ENCODE measurements at places on chromosomes 5 and 9.

- DNase-seq, result peak; percentile 39
Observed at GRCh38 chr9:91354881-91355280, 6.8 kb downstream of the AUH start.

DNA sequence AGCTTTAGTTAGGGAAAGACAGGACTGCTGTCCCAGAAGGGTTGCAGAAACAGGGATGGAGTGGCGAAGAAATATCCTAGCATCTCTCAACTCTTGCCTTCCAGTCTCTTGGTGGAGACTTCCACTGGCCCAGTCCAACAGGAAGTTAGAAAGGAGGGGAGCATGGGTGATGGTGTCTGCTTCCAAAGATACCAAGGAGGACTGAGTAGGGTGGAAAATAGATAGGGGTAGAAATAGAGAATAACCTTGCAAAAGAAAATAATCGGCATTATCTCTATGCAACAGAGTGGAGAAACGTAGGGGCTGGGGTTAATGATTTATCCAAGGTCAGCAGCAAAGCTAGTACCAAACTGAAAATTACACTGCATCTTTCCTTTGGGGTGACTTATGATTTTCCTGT lies 242.3 kb downstream of the PSAT1 start:
- no peak for DNase-seq

DNA sequence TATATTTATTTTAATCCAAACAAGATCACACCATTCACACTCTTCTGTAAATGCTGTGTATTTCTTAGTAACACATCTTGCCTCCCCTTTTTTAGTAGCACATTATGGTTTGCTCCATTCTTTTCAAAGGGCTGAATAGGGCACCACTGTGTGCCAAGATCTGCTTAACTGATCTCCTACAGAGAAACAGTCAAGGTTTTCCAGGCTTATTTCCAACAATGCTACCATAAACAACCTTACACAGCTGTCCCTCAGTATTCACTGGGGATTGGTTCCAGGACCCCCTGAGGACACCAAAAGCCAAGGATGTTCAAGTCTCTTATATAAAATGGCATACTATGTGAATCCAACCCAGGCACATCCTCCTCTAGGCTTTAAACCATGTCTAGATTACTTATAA lies 16.5 kb downstream of the GOLM1 start:
- DNase-seq, result no peak

DNA sequence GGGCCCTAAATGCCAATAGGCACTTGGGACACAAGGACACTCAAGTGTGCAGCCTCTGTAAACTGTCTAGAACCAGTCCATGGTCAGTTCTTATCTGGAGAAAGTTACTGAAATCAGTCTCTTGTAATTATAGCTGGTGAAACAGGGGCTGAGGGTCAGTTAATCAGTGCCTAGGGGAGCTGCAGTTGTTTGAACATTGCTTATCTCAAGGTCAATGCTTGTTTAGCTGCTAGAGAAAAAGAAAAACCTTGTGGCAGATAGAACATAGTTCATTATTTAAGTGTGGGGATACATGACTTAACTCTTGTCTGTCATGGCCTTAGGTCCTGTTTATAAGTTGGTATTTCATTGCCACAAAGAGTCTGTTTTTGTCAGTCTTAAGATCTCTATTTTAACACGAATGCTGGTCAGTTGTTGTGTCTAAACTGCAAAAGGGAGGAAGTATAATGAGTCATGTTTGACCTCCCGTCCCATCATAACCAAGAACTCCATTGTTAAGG lies 108.0 kb downstream of the STARD4 start:
- no peak for DNase-seq

- DNase-seq, result peak; percentile 37
Observed at GRCh38 chr9:128276574-128277270, 646 bp downstream of the SWI5 start.

DNA sequence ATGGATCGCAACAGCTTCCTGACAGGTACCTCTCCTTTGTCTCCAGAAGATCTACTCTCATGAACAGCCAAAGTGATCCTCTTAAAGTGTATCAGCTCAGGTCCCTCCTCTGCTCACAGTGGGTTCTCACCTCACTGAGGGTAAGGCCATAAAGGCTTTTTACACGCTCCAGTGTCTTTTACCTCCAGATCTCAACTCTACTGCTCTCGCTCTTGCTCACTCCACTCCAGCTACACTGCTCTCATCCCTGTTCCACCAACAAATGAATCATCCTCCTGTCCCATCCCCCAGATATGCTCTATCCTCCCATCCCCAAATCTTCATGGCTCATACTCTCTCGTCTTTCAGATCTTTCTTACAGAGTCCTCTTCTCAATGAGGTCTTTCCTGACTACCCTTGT lies 248.6 kb upstream of the EFNA5 start:
- DNase-seq, result no peak

- no peak for DNase-seq
Observed at GRCh38 chr9:117233016-117233415, 181.8 kb downstream of the ASTN2 start.

- DNase-seq, result no peak
Observed at GRCh38 chr5:10591159-10591558, 27.3 kb downstream of the ANKRD33B start.

DNA sequence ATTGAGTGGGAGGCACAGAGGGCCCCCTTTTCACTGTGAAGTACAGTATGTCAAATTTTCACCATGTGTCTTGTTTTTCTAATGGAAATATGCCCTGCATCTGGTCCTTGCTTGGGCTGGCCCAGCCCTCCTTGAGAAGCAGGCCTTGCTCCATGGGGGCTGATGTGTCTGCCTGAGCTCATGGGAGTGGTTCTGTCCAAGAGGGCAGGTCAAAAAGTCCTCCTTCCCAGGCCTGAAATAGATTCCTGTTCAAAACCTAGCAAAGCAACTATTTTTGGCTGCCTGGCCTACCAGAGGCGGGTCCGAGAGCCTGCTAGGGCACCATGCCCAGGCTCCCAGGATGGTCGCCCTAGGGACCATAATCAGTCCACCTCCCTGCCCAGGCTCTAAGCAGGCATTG lies 40.5 kb upstream of the NEURL1B start:
- no peak for DNase-seq

DNA sequence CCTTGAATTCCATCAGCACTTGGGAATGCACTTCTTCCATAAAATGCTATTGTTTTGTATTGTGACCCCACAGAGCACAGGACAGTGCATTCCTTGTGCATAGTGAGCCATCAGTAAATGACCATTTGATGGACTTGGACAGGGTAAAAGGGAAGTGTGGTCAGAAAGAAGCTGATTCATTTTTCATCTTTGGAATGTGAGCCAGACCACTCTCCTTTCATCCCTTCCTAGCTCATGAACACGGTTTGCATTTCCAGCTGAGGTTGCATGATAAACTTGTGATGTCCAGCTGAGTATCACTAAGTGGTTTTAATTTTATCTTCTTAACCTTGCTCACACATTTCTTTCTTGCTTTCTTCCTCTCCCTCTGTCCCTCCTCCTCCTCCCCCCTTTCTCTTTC lies 101.3 kb downstream of the NUDT12 start:
- peak; percentile 60 for DNase-seq

- no peak for DNase-seq
Observed at GRCh38 chr5:135591277-135591676, 12.5 kb upstream of the CXCL14 start.

- no peak for DNase-seq
Observed at GRCh38 chr5:157326440-157327005, 60.6 kb downstream of the CYFIP2 start.

DNA sequence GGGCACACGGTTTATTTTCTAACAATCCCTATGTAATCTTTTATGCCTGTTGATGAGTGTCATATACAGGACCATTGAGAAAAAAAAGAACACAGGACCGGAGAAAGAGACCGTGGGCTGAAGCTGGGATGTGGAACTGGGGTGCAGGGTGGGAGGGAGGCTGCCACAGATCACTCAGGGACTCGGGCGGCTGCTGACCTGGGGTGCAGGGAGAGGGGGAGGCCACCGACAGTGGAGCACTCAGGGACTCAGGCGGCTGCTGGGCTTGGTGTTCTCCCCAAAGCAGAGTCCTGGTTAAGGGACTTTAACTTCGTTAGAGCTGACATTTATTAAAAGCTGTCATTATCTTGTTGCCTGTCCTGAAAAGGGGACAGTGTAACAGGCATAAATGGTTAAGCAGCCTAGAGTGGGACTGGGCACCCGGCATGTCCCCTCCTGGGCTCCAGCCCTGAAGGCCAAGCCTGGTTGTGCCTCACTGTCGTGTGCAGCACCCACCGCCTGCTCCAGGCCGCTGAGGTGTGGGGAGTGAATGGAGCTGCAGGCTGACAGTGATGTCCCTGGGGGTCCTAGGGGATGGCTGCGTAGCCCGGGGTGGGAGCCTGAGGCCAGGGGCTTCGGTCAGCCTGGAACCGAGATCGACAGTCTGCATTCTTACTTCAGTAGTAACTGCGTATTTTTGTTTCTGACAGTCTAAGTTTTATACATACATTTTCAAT lies 14.0 kb downstream of the NDUFS6 start:
- DNase-seq, result no peak

DNA sequence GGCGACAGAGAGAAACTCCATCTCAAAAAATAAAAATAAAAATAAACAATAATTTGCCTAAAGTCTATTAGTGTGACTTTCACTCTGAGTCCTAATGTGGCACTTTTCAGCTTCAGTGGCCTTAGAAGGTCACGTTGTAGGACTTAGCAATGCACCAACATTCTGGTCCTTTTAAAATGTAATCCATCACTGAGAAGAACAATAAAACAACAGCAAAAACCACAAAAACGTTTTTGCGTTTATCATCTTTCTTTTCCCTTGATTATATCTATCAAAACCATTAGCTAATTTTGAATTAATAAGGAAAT lies 190.1 kb upstream of the ZNF608 start:
- DNase-seq, result no peak

GRCh38 chr9:13444245-13445102 lies 165.0 kb upstream of the MPDZ start:
- DNase-seq, result no peak

GRCh38 chr5:113187906-113188305 lies 211.3 kb downstream of the DCP2 start:
- DNase-seq, result no peak

GRCh38 chr5:96280946-96281393 lies 152.1 kb downstream of the PCSK1 start:
- peak; percentile 68 for DNase-seq

DNA sequence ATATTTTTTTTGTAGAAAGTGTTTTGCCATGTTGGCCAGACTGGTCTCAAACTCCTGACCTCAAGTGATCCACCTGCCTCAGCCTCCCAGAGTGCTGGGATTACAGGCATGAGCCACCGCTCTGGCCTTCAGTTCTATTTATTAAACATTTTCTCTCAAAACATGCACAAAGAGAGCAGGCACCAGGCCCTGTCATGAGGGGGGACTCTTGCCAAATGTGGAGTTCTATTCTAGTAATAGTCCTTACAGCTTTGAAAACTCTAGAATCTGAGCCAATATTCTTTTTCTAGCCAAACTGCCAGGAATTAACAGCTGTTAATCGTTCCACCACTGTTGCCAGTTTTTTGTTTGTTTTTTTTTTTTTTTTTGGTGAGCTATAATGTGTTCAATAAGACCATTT lies 124.6 kb downstream of the TARS1 start:
- no peak for DNase-seq

GRCh38 chr5:160363211-160363610 lies 7.2 kb downstream of the C1QTNF2 start:
- peak; percentile 28 for DNase-seq

GRCh38 chr9:132894346-132894745 lies 15.6 kb downstream of the SPACA9 start:
- DNase-seq, result no peak

DNA sequence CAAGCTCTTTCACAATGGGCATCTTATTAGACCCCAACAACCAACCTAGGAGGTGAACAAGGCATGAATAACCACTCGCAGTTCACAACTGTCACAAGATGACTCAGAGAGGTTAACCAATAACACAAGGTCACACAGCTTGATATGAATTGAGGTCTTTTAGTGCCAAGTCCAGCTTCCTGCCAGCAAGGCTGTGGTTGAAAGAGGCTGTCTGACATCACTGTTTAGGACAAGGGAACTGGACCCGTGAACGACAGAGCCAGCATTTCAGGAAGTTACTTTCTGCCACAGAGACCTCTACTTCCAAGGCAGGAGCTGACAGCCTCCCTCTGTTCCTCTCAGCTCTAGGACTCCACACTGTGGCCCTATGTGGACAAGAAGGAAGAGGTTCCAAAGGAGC lies 53.4 kb upstream of the ALDH1B1 start:
- peak; percentile 55 for DNase-seq

- DNase-seq, result no peak
Observed at GRCh38 chr5:168368854-168369253, 77.4 kb downstream of the WWC1 start.

- DNase-seq, result no peak
Observed at GRCh38 chr9:136175616-136176197, 29.2 kb downstream of the LHX3 start.

DNA sequence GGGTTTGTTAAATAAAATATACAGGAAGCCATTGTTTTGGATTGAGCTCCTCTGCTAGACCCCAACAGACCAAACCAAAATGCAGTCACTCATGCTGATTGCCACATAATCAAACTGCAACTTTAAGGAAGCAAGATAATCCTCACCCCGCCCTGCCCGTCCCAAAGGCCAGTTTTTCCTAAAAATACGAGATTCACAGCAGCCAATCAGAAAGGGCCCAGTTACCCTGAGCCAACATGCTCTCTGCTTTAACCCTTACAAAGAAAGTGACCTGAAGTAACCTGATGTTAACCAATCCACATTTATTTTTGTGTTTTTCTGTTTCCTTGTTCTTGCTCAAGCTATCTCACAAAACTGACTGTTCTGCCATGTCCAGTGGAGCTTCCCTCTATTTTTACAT lies 21.5 kb upstream of the RNF20 start:
- DNase-seq, result peak; percentile 28

- peak; percentile 66 for DNase-seq
Observed at GRCh38 chr9:90914868-90915483, 113.4 kb downstream of the SYK start.

DNA sequence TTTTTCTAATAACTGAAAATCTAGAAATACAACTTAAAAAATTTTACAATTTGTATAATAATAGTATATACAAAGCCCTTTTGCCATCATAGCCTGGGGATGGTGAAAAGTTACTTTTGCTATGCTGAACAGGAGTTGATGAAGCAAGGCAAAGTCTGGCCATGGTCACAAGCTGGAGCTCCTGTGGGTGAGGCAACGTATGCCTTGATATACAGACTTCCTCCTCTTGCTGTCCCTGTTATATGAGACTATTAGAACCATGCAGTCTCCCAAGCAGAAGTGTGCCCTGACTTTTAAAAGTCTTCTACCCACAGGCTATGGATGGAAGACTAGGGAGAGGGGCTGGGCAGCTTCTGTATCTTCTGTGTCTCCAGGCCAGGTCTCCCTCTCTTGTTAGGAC lies 15.7 kb downstream of the FAM151B start:
- DNase-seq, result no peak

DNA sequence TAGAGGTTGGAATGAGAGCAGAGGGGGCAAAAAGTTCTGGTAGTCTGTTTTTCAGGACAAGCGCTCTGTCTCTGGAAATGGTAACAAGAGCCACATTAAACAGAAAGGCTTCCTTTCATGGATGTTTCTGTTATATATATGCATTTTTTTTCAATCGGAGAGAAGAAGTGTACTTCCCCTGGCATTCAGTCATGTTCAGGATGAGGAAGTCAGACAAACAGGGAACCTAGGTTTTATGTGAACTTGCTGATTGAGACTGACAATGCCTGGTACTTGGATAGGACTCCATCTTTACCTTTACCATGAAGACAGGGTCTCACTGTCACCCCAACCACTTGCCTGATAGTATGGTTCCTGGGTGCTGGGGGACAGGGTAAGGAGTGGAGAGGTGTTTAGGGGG lies 30.1 kb upstream of the ZBED3 start:
- no peak for DNase-seq
